NT2/D1 (cell line): ENCODE measurements at places on chromosomes 16 and 17.

DNA sequence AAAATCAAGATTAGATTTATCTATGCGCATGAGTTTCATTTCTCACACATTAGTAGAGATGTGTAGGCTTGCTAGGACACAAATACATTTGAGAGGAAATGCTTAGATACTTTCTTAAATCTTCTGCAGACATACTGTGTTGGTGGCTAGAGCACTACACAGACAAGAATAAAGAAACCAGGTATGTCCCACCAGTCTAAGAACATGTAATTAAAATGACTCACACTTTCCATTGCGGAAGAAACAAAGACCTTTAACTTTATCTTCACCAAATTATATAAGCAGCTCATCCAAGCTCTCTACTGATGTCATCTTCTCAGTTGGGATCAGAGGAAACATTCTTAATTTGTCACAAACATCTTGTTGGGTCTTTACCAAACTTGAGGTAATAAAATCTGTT is 12.5 kb downstream of the GABARAPL2 start:
- no peak for DNase-seq

DNA sequence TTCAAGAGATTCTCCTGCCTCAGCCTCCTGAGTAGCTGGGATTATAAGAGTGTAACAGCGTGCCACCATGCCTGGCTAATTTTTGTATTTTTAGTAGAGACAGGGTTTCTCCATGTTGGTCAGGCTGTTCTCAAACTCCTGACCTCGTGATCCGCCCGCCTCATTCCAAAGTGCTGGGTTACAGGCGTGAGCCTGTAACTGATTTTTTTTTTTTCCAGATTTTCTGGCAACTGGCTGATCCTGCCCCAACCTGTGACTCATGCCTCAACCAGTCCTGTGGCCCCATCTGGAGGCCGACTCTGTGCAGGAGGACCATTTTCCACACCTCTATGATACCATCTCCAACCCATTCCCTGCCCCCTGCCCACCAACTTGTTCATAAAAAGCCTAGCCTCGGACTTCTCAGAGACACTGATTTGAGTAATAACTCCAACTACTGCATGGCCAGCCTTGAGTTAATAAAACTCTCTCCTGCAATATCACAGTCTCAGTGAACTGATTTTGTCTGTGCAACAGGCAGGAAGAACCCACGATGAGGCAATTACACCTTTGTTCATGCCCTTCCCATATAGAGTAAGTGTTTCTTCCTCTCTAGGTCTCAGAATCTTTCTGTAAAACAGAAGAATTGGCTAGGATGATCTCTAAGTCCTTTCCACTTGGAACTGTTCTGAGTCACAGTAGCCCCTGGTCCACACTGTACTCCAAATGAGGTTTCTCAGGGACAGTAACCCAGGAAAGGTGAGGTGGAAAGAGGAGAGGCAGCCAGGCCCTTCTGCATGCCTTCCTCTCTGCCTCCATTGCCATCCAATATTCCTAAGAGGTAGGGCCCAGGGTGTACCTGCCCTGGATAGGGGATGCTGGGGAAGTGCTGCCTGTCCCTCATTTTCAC is 8.8 kb upstream of the CNOT1 start:
- DNase-seq: no peak

- DNase-seq: no peak
These were observed 134.6 kb downstream of the GAS7 start for GRCh38 chr17:10063730-10064241.

DNA sequence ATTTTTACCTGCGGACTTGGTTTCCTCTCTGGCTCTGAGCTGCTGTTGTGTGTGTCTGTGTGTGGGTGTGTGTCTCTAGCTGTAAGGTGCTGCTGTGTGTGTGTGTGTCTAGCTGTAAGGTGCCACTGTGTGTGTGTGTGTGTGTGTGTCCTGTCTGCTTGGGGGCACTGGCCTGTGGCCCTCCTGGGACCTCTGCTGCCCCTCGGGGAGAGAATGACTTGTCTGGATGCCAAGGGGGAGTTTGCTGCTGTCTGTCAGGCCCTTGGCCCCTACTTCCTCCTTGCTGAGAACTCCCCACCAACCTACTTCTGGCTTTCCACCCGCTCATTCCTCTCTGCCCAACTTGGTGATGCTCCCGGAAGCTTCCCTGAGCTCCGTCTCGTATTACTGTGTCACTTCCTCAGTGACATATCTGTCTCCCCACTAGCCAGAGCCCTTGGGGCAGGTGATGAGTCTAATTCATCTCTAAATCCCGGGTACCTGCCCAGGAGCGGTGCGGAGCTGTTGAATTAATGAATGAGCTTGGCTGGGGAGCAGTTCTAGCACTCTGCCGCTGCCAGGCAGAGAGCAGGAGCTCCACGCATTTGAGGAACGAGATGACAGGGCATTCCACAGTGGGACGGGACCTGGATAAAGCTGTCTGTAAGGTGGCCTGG is 3.5 kb upstream of the LASP1NB start:
- no peak for DNase-seq

DNA sequence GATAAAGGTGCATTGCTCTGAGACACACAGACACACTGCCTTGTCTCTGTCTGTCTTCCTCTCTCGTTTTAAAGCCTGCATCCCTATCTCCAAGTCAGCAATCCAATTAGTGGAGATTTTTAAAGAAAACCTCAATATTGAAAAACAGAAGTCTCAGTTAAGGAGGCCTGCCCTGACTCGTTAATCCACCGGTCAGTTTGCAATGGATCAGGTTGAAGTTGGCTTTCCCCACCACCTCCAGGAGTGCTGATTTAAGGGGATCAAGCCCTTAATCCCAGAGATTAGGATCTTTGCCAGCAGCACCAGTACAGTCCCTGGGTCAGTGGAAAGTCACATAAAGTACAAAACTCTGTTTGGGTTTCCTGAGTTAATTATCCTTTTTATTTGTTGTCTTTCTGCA is 271.1 kb upstream of the ASIC2 start:
- DNase-seq: no peak

- no peak for DNase-seq
These were observed 71.0 kb downstream of the CDYL2 start for GRCh38 chr16:80733407-80733806.
